ENCODE measurements at places on chromosomes 5 and 9.
A peak's percentile ranks its signal among the peaks of the same experiment; 100 is the strongest.

- DNase-seq: peak; percentile 96
Observed at GRCh38 chr5:91469517-91470165, 86.5 kb upstream of the ARRDC3 start.

DNA sequence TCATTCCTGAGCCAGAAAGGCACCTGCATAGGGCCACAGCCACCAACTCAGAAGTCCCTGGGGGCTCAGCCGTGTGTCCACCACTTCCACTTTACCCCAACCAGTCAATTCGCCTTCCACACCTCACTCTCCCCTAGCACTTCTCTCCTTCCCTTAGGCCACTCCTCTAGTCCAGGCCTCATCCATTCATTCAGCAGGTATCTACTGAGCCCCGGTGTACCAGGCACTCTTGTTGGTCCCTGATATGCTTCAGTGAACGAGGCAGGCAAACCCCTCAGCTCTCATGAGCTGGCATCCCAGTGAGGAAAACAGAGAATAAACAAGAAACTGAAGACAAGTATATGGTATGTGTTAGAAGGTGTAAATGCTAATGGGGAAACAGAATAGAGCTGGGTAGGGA lies 28.7 kb downstream of the NDUFA8 start:
- no peak for DNase-seq

- no peak for DNase-seq
Observed at GRCh38 chr9:95504053-95504963, 12.5 kb downstream of the PTCH1 start.

DNA sequence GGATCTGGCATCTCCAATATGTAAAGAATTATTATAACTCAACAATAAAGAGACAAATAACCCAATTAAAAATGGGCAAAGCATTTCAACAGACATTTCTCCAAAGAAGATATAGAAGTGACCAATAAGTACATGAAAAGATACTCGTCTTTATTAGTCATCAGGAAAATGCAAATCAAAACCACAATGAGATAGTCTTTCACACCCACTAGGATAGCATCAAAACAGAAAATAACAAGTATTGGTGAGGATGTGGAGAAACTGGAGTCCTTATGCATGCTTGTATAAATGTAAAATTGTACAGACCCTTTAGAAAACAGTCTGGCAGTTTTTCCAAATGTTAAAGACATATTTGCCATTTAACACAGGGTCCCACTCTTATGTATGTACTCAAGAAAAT lies 39.1 kb upstream of the ITGA1 start:
- no peak for DNase-seq

DNA sequence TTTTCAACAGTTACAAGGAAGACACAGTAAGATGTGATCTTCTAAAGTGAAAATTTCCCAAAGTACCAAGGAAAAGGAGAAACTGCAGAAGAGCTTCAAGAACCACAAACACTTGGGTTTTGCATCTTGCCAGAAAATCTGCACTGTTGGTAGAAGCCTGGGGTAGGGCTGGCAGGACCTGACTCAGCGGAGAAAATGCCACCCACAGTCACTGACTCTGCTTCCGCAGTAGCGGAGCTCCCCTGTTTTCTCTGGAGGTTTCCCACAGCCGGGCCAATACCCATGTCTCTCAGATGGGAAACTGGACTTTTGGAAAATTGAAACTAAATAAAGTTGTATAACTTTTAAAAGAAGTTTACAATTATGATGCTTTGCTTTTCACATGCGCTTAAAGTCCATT lies 104.2 kb downstream of the MEF2C start:
- no peak for DNase-seq

DNA sequence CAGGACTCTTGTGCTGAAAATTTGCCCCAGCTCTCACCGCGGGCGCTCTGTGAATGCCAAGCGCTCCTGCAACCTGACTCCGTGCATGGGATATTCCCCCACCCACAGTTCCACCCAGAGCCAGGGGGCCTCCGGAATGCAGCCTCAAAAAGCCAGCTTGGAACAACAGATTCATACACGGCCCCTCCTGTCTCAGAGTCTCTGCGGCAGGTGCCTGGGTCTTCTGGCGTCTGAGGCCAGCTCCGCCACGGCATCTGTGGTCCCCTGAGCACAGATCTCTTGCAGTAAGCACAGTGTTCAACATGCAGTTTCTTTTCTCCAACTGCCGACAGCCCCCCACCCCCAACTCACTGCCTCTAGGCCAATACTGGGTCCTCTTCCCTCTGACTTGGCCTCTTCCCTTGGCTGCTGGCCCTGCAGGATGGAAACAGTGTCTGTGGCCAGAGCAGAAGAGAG lies 355.7 kb upstream of the IRX2 start:
- no peak for DNase-seq

DNA sequence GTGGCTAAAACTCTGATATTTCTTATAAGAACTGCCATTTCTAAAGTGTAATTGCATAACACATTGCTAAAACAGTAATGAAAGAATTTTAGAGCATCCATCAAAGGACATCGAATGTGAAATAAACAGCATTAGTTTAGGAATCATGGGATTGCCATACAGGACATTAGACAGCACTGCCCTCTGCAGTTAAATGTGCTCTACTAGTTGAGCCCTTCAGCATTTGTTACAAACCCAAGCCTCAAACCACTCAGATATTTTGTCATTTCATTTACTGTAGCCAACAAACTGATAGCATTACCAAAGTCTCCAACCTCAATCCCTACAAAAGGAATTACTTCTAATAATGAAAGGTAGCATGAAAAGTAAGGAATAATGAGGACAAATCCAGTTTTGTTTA lies 116.8 kb upstream of the COX7C start:
- DNase-seq: no peak

- DNase-seq: peak; percentile 30
Observed at GRCh38 chr5:83368319-83368718, 103.2 kb upstream of the VCAN start.

- no peak for DNase-seq
Observed at GRCh38 chr9:101366038-101366756, 18.6 kb downstream of the BAAT start.

GRCh38 chr5:81003811-81004386 lies 43.7 kb downstream of the RASGRF2 start:
- no peak for DNase-seq

DNA sequence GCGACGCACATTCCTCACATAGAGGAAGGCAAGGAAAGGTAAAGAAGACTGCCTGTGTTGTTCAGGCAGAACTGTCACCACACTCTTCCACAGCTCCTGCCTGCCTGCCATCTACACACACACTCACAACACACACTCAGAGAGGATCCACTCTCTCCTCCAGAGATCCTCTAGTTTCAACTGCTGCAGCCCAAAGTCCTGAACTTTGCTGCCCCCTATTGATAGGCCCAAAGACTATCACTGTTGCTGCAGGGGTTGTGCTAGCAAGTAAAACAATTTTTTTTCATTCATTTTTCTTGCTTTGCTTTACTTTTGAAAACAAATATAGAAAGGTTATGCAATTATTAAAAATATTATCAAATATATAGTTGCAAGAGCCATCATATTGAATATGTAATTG lies 5.9 kb upstream of the CFAP90 start:
- peak; percentile 68 for DNase-seq

GRCh38 chr5:30749971-30750370 lies 443.5 kb upstream of the CDH6 start:
- DNase-seq: no peak

- no peak for DNase-seq
Observed at GRCh38 chr9:13596383-13596970, 317.0 kb upstream of the MPDZ start.

GRCh38 chr9:98402019-98402840 lies 146.8 kb upstream of the TBC1D2 start:
- DNase-seq: no peak

DNA sequence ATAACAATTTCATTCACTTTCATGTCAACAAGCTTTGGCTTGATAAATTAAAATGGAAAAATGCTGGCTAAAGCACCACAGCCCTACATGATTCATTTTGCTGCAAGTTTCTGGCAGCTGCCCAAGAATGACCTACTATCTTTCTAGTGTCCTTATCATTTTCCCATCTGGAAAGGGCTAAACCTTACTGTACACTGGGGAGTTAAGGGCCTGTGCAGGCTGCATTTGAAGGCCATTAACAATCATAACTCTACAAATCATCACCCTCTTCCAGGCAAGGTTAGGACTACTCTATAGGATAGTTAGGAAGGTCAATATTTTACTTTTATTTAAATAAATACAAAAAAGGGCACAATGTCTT lies 579.7 kb upstream of the ZNF608 start:
- DNase-seq: no peak

DNA sequence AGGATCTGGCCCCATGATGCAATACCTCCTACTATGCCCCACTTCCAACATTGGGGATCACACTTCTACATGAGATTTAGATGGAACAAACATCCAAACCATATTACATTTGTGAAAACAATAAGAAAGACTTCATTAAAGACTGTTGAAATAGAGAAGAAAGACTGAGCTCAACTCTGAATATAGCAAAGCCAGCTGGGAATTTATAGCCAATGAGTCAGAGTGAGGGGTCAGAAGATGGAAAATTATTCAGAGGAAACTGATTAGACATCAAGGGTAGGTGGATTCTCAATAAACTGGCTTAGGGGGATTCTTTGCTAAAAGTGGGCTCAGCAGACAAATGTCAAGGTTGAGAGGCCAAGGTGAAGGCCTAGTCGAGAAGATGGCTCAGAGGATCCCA lies 25.6 kb downstream of the BTF3 start:
- DNase-seq: no peak

GRCh38 chr9:123311250-123311752 lies 42.9 kb upstream of the STRBP start:
- no peak for DNase-seq

DNA sequence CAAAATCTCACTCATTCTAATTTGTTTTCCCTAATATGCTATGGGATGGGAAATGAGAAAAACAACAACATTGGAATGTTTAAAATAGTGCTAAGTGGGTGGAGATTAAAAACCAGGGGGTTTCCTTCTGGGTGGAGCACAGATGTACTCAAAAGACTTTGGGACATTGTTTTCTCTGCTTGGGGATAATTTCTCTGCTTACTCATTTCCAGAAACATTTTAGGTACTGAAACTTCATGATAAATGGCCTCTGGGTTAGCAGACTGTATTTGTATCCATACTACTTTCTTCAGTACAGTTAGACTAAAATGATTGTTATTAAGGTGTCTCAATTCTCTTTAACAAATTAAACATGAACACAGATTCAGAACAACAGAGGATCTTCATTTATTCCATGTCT lies 17.4 kb downstream of the ELOVL7 start:
- DNase-seq: no peak

DNA sequence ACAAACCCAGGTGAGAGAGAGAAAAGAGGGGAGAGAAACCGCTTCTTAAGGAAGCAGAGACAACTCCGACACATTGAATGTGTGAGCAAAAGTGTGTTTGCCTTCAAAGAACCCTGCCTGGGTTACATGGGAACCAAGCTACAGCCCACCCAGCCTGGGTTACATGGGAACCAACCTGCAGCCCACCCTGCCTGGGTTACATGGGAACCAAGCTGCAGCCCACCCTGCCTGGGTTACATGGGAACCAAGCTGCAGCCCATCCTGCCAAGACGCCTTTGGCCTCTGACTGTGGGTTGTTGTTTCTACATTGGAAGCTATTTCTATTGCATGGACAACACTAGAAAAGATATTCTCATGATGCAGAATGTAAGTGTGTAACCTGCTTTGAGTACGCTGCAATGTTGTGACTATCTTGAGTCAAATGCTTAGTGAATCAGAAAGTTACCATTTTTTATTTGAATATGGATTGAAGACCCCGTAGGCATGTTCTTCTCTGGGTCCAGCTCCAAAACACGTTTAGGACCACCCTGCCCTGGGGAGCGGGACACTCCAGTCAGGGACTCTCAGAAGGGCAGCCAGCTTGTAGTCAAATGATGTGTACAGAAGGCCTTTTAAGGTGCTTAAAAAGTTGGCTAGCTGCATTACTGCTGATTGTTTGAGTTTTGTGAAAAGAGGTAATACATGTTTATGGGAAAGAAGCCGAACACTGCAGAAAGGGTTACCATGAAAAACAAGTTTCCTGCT lies 39.1 kb upstream of the UNC5A start:
- no peak for DNase-seq

GRCh38 chr5:173204185-173204979 lies 30.6 kb downstream of the NKX2-5 start:
- peak; percentile 35 for DNase-seq

GRCh38 chr5:168784454-168784853 lies 205.3 kb upstream of the PANK3 start:
- DNase-seq: no peak

- no peak for DNase-seq
Observed at GRCh38 chr5:40333459-40334241, 346.1 kb upstream of the PTGER4 start.

GRCh38 chr5:113089653-113090335 lies 113.2 kb downstream of the DCP2 start:
- no peak for DNase-seq

DNA sequence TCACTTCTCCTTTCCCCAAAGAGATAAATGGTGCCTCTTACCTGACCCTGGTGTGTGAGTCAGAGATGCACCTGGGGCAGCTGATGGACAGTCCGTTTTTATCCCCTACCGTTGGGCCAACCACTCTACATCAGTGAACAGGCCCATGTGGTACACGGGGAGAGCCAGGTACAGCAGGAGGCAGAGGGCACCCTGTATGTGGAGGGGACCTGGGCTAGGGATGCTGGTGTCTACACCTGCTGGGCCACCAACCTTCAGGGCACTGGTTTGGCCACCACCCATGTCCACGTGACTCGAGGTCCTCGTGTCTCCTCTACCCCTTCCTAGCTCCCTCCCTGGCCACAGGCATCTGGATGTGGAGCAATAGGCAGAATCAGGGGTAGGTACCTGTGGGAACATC lies 22.7 kb upstream of the ANXA6 start:
- no peak for DNase-seq

- DNase-seq: peak; percentile 62
Observed at GRCh38 chr5:59799668-59800346, 93.7 kb downstream of the PDE4D start.

GRCh38 chr9:99851500-99851822 lies 29.8 kb downstream of the NR4A3 start:
- DNase-seq: no peak

- no peak for DNase-seq
Observed at GRCh38 chr9:115913696-115914095, 239.9 kb upstream of the PAPPA start.

DNA sequence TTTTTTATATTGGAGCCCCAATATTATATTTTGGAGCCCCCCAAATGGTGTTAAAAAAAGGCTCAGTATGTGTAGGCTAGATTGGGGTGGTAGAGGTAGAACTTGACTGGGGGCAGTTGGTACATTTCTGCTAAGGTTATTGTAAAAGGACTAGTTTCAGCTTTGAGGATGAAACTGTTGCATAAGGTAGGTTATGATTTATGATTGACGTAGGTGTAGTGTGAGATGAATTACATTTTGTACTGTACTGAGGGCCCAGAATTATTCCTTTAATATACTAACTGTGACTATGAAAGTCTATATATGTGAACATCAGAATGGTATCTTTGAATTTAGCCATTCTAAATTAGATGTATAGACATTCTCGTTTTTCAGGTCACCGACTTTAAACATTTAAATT lies 3.6 kb downstream of the RIC1 start:
- DNase-seq: no peak

GRCh38 chr5:112061666-112062065 lies 304.7 kb upstream of the NREP start:
- DNase-seq: no peak

- no peak for DNase-seq
Observed at GRCh38 chr5:160635046-160635445, 213.4 kb downstream of the PTTG1 start.
